ENCODE measurements at places on chromosomes 12 and 14.
A peak's percentile ranks its signal among the peaks of the same experiment; 100 is the strongest.

GRCh38 chr12:116325336-116325664 lies 47.8 kb upstream of the MED13L start:
- DNase-seq, result no peak
- peak overlapping the region; percentile 8 for H3K4me3 ChIP-seq
- H3K36me3 ChIP-seq, result no peaks in the 10 kb centered on the region
- no peaks in the 10 kb centered on the region for H3K27me3 ChIP-seq

DNA sequence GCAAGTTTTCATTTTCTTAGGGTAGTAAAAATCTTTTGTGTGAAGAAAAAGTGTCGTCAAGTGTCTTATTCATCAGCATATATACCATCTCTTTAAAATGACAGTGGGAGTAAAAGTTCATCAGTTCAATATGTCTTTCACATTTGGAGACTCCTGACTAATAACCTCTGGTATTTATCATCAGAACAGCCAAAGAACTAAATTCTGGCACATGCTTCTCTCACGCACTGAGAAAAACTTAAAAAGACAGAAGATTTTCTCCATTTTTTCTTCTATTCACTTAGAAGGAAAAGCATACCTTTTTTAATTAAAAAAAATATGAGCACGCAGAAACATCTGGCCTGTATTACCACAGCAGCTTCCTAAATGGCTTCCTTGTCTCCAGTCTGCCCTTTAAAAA lies 265.7 kb downstream of the AKAP6 start:
- no peaks in the 10 kb centered on the region for H3K27me3 ChIP-seq
- no peaks in the 10 kb centered on the region for H3K4me1 ChIP-seq
- H3K4me3 ChIP-seq, result no peak overlapping the region
- no peak for DNase-seq

DNA sequence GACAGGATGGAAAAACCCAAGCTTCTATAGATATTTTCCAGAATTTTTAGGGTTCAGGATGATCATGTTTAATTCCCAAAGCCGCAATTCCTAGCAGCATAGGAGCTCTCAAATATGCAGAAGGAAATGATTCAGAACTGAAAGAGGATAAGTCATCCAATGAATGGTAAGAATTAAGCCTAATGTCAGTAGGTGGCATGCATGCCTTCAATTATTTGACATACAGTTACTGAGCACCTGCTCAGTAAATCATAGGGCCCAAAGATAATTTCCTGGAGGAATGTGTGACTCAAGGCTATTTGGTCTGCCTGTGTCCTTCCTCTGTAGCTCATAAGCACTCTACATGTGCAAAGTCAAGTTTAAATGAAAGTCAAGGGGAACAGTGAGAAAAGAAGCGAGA lies 116.8 kb upstream of the SLC38A4 start:
- no peak for DNase-seq
- no peak overlapping the region for H3K27ac ChIP-seq
- no peaks in the 10 kb centered on the region for H3K36me3 ChIP-seq
- no peaks in the 10 kb centered on the region for H3K4me1 ChIP-seq
- H3K27me3 ChIP-seq, result no peaks in the 10 kb centered on the region

- peaks cover 6% of the 10 kb centered on the region for H3K4me1 ChIP-seq
- no peaks in the 10 kb centered on the region for H3K36me3 ChIP-seq
- DNase-seq, result no peak
- H3K27ac ChIP-seq, result peak overlapping the region; percentile 62
- no peaks in the 10 kb centered on the region for H3K27me3 ChIP-seq
Observed at GRCh38 chr14:31944256-31945073, 132.6 kb upstream of the ARHGAP5 start.

DNA sequence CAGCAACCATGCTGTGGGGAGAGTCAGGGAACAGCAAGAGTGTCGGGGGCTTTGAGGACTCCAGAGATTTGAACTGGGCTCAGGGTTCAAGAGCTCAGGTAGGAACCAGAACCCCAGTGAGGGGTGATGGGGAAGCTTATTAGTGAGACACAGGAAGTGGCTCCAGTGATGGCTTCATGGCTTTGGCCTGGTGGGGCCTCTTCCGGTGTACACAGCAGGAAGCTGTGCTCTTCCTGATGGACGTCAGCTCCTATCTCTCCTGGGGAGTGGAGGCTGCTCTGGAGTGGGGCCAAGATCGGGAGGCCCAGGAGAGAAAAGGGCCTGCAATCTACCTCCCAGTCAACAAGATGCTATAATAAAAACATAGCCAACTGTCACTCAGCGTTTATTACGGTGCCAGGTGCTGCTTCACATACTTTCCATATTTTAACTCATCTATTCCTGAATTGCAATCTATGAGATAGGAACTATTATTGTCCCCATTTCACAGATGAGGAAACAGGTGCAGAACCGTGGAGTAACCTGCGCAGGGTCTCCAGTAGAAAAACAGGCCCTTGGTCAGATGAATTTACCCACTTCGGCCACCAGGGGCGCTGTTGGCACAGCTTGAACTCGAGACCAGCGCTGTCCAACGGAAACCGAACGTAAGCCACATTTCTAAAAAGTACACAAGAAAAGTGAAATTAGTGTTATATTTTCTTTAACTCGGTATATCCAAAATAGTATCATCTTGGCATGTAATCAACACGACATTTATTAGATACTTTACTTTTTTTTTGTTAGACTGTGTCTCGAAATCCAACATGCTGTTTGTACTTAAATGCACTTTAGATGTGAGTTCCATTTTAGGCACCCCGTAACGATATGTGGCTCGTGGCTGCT lies 63.6 kb upstream of the DLK1 start:
- H3K4me3 ChIP-seq, result no peak overlapping the region
- peaks cover 9% of the 10 kb centered on the region for H3K4me1 ChIP-seq
- H3K36me3 ChIP-seq, result no peaks in the 10 kb centered on the region
- H3K27ac ChIP-seq, result no peak overlapping the region
- H3K27me3 ChIP-seq, result peaks cover 40% of the 10 kb centered on the region

- H3K4me3 ChIP-seq, result no peak overlapping the region
- H3K4me1 ChIP-seq, result peaks cover 6% of the 10 kb centered on the region
- no peak for DNase-seq
- peaks cover 15% of the 10 kb centered on the region for H3K36me3 ChIP-seq
Observed at GRCh38 chr12:31991815-31992214, 32.6 kb downstream of the RESF1 start.

- no peaks in the 10 kb centered on the region for H3K36me3 ChIP-seq
- no peak for DNase-seq
- no peak overlapping the region for H3K27ac ChIP-seq
- H3K4me3 ChIP-seq, result no peak overlapping the region
- H3K4me1 ChIP-seq, result no peaks in the 10 kb centered on the region
Observed at GRCh38 chr12:67928621-67929383, 60.4 kb upstream of the IFNG-AS1 start.

GRCh38 chr14:103891667-103892215 lies 36.5 kb upstream of the TDRD9 start:
- no peak overlapping the region for H3K4me3 ChIP-seq
- H3K27ac ChIP-seq, result no peak overlapping the region
- H3K27me3 ChIP-seq, result peaks cover 3% of the 10 kb centered on the region
- DNase-seq, result no peak

- DNase-seq, result no peak
- peak overlapping the region; percentile 82 for H3K27ac ChIP-seq
- H3K4me1 ChIP-seq, result peaks cover 90% of the 10 kb centered on the region
- no peak overlapping the region for H3K4me3 ChIP-seq
- H3K27me3 ChIP-seq, result no peaks in the 10 kb centered on the region
- H3K36me3 ChIP-seq, result no peaks in the 10 kb centered on the region
Observed at GRCh38 chr14:98181241-98181640, 1090.8 kb downstream of the BCL11B start.

DNA sequence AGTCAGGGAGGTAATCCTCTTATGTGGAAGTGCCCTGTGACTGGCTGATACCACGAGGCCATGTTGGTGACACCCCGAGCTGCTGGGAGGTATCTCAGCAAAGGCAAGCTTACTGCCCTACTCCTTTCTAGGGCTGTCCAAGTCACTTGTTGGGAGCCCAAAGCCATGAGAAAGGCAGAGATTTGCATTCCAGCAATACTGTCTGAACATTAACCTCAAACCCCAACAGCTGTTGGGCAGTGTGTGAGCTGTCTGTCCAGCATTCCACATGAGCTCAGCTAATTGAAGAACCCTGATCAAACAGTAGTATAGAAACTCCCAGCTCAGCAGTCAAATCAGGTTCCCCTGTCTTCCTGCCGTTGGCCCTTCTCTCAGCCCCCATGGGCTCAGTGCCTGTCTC lies 9.2 kb downstream of the ABHD4 start:
- no peak for DNase-seq
- H3K27ac ChIP-seq, result no peak overlapping the region
- H3K4me1 ChIP-seq, result no peaks in the 10 kb centered on the region
- H3K36me3 ChIP-seq, result peaks cover 72% of the 10 kb centered on the region

- no peak for DNase-seq
- no peaks in the 10 kb centered on the region for H3K27me3 ChIP-seq
Observed at GRCh38 chr12:90958347-90958746, 3.4 kb upstream of the CCER1 start.

DNA sequence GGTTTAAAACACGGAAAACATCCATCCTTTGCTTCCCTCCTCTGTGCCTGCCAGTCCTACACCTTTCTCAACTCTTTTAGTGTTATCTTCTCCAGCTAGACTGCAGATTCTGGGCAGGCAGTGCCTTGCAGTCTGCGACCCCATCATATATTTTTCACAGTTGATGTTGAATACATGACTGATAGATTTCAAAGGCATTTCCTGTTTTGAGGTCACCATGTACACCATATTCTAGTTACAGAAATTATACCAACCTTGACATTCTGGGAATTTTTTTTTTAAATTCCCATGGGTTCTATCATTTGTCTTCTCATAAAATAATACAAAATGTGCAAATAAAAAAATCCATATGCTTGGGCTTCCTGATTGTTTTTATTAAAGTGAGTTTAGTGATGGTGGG lies 16.6 kb downstream of the SOCS2 start:
- H3K27me3 ChIP-seq, result peaks cover 16% of the 10 kb centered on the region
- no peak overlapping the region for H3K4me3 ChIP-seq
- no peak for DNase-seq
- H3K4me1 ChIP-seq, result peaks cover 4% of the 10 kb centered on the region

GRCh38 chr12:15556411-15557102 lies 232.6 kb downstream of the EPS8 start:
- no peak for DNase-seq
- no peaks in the 10 kb centered on the region for H3K4me1 ChIP-seq
- no peak overlapping the region for H3K27ac ChIP-seq
- H3K36me3 ChIP-seq, result no peaks in the 10 kb centered on the region
- no peak overlapping the region for H3K4me3 ChIP-seq

- H3K27me3 ChIP-seq, result no peaks in the 10 kb centered on the region
- peak within 1 kb of the TSS; percentile 98 for H3K27ac ChIP-seq
- peaks cover 23% of the 10 kb centered on the region for H3K4me1 ChIP-seq
Observed at GRCh38 chr12:15882118-15882971, at the start of gene STRAP. Gene STRAP (plus strand): TSS chr12:15882387. CDS start chr12:15882708, 321 bp downstream.

- no peaks in the 10 kb centered on the region for H3K36me3 ChIP-seq
- H3K4me3 ChIP-seq, result no peak overlapping the region
- H3K27ac ChIP-seq, result no peak overlapping the region
- no peak for DNase-seq
- no peaks in the 10 kb centered on the region for H3K27me3 ChIP-seq
Observed at GRCh38 chr14:51295646-51296263, 55.7 kb downstream of the TMX1 start.

DNA sequence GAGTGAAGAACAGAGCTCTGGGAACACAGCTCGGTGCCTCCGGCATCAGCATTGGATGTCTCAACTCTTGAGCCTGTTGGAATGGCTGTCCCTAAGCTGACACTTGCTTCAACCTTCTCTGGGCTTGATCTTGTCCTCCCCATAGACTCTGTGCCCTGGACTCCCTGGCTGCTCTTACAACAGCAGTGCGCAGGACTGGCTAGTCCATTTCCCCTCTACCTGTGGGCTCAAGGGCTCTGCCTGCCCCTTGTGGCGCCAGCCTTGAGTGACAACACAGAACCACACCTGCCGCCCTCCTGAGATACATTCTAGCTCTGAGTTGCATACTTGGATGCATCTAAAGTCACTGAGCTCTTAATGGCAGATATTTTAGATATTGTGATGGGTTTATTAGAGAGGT lies 6.2 kb downstream of the CRADD start:
- H3K4me1 ChIP-seq, result peaks cover 14% of the 10 kb centered on the region
- H3K27ac ChIP-seq, result no peak overlapping the region
- H3K27me3 ChIP-seq, result no peaks in the 10 kb centered on the region
- DNase-seq, result no peak
- H3K36me3 ChIP-seq, result no peaks in the 10 kb centered on the region

- H3K27ac ChIP-seq, result no peak overlapping the region
- H3K4me3 ChIP-seq, result no peak overlapping the region
- no peaks in the 10 kb centered on the region for H3K36me3 ChIP-seq
- H3K27me3 ChIP-seq, result no peaks in the 10 kb centered on the region
- no peak for DNase-seq
Observed at GRCh38 chr14:59103396-59103795, 85.1 kb upstream of the DAAM1 start.

- no peak overlapping the region for H3K27ac ChIP-seq
- H3K4me1 ChIP-seq, result peaks cover 17% of the 10 kb centered on the region
- no peaks in the 10 kb centered on the region for H3K36me3 ChIP-seq
- no peaks in the 10 kb centered on the region for H3K27me3 ChIP-seq
- DNase-seq, result no peak
Observed at GRCh38 chr14:65303899-65304222, 108.7 kb upstream of the FUT8 start.

GRCh38 chr14:61484826-61485584 lies 163.6 kb downstream of the PRKCH start:
- H3K27ac ChIP-seq, result no peak overlapping the region
- H3K4me3 ChIP-seq, result no peak overlapping the region
- H3K27me3 ChIP-seq, result no peaks in the 10 kb centered on the region
- H3K36me3 ChIP-seq, result peaks cover 89% of the 10 kb centered on the region
- H3K4me1 ChIP-seq, result peaks cover 20% of the 10 kb centered on the region

DNA sequence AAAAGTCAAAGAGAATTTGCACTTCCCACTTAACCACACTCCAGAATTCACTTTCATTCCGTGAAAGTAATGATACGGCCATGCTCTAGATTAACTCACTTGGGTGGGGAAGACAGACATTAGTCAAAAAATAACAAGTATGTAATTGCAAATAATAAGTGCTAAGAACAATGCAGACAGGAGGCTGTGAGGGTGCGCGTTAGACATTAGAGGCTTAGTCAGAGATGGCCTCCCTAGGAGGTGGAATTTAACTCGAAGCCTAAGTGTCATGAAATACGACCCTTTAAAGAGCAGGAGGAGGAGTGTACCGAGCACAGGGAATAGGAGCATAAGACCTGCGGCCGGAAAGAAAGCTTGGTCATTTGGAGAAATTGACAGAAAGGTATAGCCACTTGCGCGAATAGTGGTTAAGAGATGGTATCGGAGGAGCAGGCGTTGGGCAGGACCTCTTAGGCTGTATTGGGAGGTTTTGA lies 628 bp downstream of the SNRPF start:
- H3K27ac ChIP-seq, result peak overlapping the region; percentile 84
- H3K36me3 ChIP-seq, result peaks cover 29% of the 10 kb centered on the region
- H3K4me1 ChIP-seq, result peaks cover 26% of the 10 kb centered on the region
- H3K27me3 ChIP-seq, result no peaks in the 10 kb centered on the region
- no peak for DNase-seq

DNA sequence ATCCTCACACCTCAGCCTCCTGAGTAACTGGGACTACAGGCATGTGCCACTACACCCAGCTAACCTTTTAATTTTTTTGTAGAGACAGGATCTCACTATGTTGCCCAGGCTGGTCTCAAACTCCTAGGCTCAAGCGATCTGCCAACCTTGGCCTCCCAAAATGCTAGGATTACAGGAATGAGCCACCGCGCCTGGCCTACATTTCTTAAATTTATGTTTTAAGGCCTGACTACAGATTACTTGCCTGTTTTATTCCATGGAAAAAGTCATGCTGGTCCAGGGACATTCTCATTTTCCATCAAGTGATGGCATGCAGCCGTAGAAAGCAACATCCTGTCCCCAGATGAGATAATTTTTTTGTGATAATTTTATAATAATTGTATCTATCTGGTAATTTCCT lies 6.1 kb downstream of the CD9 start:
- H3K27me3 ChIP-seq, result peaks cover 2% of the 10 kb centered on the region
- no peak overlapping the region for H3K27ac ChIP-seq
- H3K36me3 ChIP-seq, result no peaks in the 10 kb centered on the region
